NCI-H187 treated with DMSO at 0.1 percent for 48 hours (cell line): ENCODE measurements at places on chromosomes 6 and 20.

- DNase-seq = no peak
These were observed 138.0 kb downstream of the OPN5 start for GRCh38 chr6:47919875-47920274.

DNA sequence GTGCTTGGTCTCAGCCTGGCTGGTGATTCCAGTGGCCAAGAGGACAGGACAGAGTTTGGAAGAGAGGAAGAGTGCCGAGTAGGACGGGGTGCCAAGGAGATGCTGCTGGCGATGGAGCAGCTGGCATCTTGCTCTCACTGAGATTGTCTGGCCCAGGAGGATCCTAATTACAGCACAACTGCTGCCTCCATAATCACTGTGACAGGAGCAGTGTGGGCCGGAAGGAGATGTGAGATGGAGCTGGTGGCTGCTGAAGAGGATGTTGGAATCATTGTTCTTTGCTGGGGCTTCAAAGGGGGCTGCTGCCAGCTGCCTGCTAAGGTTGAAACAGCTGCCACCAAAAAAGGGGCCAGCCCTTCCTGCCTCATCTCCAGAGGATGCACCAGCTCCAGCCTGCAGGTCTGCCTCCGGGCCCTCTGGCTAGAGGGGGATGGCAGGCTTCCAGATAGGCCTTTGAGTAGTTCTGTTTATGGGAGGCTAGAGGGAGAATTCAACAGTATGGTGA is 214.4 kb downstream of the RNF144B start:
- no peak for DNase-seq

DNA sequence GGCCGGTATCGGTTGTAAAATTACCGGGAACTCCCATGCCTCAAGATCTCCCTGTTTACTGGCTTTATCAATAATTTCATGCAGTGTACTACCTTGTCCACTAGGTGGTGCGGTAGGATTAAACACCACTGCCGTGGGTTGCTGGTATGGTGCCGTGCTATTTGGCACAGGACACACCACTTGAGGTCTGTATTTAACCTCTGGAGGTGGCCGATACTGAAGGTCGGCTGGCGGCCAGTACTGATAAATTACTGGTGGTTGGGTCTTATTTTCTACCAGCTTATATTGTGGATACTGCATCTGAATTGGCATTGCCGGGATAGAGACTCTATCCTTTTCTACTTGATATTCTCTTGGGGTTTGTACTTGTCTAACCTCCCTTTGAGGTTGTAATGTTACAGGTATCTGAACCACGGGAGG is 14.3 kb upstream of the PTCRA start:
- peak; percentile 61 for DNase-seq

DNA sequence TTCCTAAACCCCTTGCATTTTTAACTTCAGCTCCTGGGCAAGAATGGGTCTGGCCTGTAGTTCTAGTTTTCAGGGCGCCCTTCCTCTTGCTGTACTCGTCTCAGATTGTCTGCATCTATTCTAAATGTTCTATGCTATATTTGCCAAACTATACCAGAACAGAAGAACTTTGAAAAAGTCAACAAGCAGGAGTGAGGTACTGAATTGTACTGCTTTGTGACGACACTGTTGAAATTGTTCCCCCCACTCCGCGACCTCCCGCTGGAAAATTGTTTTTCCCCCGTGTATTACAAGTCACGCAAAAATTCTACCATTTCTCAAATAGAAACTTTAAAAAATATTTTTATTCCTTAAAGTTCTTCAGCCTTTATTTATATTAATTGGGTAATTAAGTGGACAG is 73.9 kb downstream of the CBFA2T2 start:
- no peak for DNase-seq

GRCh38 chr6:138031850-138032249 is 75.4 kb downstream of the PERP start:
- DNase-seq = no peak

DNA sequence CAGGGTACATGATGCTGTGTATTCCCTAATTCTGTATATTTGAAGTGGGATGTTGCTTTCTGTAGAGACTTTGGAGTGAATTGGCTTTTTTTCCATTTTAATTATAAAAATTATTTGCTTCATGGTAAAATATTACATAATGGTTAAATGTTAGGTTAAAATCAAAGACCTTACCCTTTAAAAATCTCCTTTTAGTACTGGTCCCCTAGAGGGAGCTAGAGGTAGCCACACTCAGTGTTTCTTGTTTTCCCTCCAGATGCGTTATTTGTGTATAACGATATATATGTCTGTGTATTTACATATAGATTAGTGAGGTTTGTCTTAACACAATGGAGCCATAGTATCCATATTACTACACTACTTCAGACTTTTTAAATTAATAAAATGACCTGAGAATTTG is 146.7 kb downstream of the PLCB4 start:
- no peak for DNase-seq

DNA sequence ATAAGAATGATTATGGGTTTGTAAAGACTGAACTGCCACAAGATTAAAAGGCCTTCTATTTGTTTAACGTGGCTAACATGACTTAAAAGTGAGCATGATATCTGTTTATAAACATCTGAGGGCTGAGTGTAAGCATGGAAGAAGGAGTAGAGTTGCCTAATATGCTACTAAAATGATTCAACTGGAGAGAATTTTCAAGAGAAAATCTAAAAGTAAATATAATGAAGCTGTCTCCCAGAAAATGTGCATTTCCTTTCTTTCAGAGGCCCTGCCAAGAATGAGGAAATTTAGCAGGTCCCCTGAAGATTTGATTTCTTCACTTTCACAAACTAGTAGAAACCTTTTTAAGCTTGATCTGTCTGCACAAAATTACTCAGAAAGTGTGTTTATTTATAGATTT is 4.2 kb upstream of the EYA4 start:
- no peak for DNase-seq

DNA sequence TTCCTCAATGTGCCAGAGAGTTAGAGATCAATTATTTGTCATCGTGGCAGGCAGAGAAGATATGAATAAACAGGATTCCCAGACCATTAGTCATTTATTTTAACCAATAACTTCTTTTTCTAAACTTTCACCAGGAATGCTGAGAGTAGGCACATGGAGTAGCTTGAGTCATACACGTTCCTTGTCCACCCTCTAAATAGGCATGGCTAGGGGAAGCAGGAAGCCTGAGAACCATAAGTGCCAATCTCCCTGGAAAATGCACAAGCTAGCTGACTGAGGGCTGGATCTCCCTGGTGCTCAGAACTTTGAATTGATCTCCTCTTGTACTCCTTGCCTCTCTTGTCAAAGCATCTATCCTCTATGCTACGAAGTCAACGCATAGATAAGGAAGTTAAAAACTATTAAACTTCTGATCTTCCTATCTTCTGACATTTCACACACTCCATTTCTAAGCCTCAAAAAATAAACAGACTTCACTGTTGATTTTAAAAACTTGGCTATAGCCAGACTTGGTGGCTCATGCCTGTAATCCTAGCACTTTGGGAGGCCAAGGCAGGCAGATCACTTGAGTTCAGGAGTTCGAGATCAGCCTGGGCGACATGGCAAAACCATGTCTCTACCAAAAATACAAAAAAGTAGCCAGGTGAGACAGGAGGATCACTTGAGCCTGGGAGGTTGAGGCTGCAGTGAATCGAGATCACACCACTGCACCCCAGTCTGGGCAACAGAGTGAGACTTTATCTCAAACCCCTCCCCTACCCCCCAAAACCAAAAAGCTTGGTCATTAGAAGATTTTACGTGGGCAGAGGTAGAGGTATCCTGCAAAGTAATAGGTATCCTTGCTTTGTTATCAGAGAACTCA is 11.8 kb downstream of the ADTRP start:
- DNase-seq = no peak

- no peak for DNase-seq
These were observed 4.6 kb downstream of the NCOA3 start for GRCh38 chr20:47506335-47506734.
